PC-9 (cell line): ENCODE measurements at places on chromosomes 2 and 18. TPM values are rescaled to one million over a fixed set of nuclear protein-coding genes. Genes with fewer than 3 reads are reported as not detected.

DNA sequence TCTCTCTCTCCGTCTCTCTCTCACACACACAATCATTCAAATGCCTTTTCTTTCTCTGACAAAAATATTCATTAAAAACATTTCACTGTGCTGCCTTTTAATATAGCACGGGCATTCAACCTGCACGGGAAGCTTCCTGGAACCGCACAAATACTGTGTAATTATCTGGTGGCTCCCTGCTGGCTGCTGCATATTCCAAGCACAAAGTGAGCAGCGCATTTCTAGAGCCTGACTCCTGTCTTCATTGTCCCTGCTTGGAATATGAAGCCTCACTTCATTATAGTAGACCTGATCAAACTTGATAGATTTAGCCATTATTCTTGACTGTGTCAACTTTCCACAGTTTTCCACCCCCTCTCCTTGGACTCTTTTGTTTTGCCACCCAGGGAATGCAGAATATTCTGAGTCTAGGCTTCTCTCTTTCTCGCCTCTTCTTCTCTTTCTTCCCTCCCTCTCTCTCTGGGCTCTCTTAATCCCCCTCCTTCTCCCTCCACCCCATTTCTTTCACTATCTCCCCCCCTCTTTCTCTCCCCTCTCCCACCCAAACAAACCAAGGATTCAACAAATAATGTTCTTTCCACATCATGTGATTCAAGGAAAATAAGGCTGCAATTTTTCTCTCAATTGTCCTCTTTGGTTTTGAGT is 672.1 kb upstream of the FANCL start:
- H3K4me3 ChIP-seq = no peak overlapping the region
- H3K27me3 ChIP-seq = peaks cover 16% of the 10 kb centered on the region; the same call in 1 of the 2 replicates
- H3K36me3 ChIP-seq = no peaks in the 10 kb centered on the region
- no peaks in the 10 kb centered on the region for H3K4me1 ChIP-seq
- H3K27ac ChIP-seq = no peak overlapping the region

- H3K27me3 ChIP-seq = no peaks in the 10 kb centered on the region
- DNase-seq = no peak
- no peaks in the 10 kb centered on the region for H3K36me3 ChIP-seq
- no peaks in the 10 kb centered on the region for H3K4me1 ChIP-seq
Observed at GRCh38 chr18:7645756-7646155, 78.6 kb downstream of the PTPRM start.

SMAD2 gene
- 90.9 and 97.0 TPM in 2 replicates for total RNA-seq

SLC5A7 gene
- not detected in 2 replicates for total RNA-seq

DNA sequence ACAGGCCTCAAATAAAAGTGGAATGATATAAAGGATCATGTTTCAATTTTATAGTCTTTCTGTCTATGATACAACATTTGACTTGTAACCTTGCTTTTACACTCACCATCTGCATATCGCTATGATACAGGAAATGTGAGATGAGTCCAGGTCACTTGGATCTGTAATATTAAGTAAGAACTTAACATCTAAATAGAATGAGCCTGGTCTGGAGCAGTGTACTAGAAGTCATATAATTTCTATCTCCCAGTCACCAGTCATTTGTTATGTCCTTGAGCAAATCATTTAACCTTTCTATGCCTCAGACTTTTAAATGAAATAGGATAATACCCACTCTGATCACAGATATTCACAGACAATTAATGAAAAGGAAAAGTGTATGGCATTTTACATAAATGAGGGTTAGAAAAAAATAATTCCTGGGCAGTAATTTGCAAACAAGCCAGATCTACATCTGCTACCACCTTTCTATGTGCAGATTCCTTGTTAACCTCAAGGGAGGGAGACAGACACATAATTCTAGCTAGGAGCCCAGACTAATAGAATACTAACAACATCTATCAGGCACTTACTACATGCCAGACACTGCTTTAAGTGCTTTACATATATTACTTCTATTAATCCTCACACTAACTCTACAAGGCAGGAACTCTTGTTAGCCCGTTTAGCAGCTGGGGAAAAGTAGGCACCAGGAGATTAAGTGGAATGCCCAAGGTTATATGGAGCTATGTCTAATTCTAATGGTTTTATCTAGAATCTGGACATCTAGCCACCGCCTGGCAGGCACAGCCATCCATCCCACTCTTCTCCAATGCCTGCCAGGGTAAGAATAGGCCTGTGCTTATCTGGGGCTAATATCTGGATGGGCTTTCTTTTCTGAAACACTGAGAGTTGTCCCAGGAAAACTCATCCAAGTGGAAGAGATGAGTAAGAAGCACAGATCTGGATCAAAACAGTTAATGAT is 313.6 kb upstream of the CDH20 start:
- no peak overlapping the region for H3K27ac ChIP-seq
- H3K4me1 ChIP-seq = no peaks in the 10 kb centered on the region
- no peak for DNase-seq
- H3K36me3 ChIP-seq = no peaks in the 10 kb centered on the region
- no peaks in the 10 kb centered on the region for H3K27me3 ChIP-seq

GRCh38 chr18:32507093-32507492 is 36.4 kb upstream of the GAREM1 start:
- H3K27me3 ChIP-seq = no peaks in the 10 kb centered on the region
- DNase-seq = no peak
- no peak overlapping the region for H3K27ac ChIP-seq
- no peak overlapping the region for H3K4me3 ChIP-seq
- no peaks in the 10 kb centered on the region for H3K4me1 ChIP-seq
- no peaks in the 10 kb centered on the region for H3K36me3 ChIP-seq

CCDC178 gene
- total RNA-seq = not detected in 2 replicates
